Mesenchymal stem cell (in vitro differentiated cells and primary cell): ENCODE measurements at places on chromosomes 2 and 18.

DNA sequence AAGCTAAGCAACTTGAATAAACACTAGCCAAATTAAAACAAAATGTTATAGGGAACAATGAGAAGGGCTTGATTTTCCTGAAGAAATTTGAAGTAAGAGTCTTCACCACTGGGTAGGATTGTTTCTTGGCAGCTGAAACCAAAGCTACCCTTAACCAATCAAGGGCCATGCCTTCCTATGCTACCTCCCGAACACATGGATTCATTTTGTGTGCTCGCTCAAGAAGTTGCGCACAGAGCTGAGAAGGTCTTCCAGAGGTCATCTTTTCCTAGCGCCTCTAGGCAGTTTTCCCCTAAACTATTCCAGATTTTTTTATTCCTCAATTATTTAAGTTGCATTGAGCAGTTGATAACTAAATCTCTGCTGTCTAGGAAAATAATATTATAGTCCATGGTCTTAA, 264.6 kb downstream of the RBM43 start:
- DNase-seq: no peak

- DNase-seq: no peak
Measured at GRCh38 chr2:85419009-85419675, 628 bp downstream of the SH2D6 start.

- peak; percentile 56 for DNase-seq
Measured at GRCh38 chr2:196719110-196719872, 79.8 kb downstream of the CCDC150 start.

GRCh38 chr2:79861059-79861374, 348.2 kb downstream of the CTNNA2 start:
- DNase-seq: no peak

DNA sequence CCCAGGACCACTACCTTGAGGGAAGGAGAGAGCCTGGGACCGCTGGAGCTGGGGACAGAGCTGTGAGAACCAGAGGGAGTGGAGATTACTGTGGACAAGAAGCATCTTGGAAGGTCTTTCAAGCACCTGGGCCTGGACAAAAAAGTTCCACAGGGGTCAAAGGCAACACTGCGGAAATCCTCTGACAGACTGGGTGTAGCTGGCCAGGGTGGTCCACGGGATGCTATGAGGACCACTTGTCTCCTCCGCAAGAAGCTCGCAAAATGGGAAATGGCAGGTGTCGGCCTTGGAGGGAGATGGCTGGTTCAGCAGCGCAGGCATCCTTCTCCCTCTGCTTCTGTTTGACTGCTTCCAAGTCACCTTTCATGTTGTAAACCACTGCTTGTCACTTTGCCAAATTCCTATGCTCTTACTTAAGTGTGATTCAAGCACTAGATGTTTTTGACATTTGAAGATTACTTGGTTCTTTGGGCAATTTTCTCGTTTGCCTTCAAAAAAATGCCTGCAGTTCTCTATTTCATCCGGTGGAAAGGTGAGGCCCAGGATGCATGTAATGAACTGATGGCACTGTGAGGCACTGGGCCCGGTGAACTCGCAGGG, 27.7 kb downstream of the KLHL29 start:
- DNase-seq: peak; percentile 46

DNA sequence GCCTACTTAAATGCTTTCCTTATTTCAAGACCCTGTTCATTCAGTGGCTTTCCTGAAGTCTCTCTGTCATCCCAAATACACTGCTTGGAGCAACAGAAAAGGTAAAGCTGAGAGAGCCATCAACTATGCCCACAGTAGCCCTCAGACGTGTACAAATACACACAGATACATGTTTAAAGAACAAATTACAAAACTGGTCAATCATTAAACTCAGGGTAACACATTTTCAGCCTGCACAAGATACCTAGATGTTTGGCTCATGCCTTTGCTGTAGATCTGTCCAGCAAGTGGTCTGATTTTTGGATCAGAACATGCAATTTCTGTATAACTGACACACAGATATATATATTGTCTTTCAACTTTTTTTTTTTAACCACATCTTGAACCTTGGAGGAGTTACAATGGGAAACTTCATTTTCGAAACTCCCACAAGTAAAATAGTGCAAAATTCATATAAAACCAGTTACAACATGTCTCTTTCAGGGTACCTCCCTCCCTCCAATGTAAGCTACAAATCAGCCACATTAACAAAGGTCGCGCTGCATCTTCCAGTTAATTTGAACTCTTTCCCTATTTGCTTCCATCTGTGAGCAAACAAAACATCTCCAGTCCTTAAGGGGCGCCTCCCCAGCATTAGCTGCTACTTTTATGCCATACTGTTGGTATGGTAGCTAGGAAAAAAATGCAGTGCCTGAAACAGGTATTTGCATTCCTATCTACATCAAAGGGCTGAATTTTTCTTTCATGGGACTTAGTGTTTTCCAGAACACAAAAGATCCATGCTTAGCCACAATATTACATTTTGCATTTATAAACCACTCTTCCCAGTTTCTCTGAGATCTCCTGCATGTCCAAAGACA, 311.9 kb downstream of the NRXN1 start:
- no peak for DNase-seq

GRCh38 chr2:79294994-79295393, 135.4 kb upstream of the REG3A start:
- no peak for DNase-seq

DNA sequence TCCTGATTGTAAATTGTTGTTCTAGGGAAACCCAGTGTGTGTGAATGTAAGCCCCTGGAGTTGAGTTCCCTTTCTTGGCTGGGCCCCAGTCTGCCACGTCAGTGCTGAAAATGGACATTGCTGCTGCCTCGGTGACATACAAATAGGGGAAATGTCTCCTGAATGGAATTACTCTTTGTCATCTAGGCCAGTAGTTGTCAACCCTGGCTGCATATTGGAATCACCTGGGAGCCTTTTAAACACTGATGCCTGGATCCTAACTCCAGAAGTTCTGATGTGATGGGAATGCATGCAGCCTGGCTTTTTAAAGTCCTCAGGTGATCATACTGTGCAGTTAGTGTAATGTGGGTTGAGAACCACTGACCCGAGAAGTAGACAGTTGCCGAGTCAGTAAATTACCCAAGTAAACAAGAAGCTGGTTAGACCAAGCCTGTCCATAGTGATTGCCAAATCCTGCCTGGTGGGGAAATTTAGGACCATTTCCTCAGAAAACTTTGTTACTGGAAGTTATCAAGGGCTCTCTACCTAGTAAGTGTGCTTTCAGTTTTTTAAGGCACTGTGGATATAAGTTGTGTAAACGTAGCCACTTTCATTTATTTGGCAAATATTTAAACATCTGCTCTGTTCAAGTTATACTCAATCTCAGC, 27.6 kb upstream of the IL1R1 start:
- peak; percentile 62 for DNase-seq

DNA sequence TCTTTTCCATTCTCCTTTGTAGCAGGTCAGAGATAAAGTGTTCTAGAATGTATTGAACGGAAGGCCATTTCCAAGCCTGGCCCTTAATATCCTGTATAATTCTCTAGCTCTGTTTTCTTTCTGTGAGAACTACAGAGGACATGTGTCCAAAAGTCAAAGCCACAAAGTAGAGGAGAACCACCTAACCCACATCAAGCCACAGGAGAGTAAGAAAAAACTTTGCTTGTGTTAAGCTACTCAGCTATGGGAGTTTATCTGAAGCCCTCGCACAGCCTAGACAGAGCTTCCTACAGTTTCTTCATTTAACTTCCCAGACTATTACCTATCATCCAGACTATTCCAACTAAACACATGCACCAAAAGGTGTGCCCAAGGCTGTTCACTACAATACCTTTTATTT, 22.0 kb downstream of the ADAM17 start:
- DNase-seq: no peak

- DNase-seq: peak; percentile 35
Measured at GRCh38 chr18:50268022-50268747, 1.9 kb upstream of the CFAP53 start.

DNA sequence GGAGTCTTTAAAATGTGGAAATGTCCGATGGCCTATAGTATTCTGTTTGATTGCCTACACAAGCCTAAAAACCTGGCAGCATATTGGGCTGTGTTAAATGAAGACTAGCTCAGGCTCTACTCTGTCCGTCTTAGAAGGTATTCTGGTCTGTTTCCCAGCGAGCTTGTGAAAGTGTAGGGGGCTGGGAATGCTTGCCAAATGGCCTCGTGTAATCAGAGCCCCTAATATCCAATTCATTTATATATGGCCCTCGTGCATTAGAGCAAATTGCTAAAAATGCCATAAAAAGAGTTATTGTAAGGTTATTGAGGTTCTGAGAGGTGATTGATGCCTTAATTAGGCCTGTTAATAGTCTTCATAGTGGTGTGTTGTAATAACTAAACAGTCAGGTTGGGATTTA, 1500.4 kb downstream of the DPP10 start:
- no peak for DNase-seq

DNA sequence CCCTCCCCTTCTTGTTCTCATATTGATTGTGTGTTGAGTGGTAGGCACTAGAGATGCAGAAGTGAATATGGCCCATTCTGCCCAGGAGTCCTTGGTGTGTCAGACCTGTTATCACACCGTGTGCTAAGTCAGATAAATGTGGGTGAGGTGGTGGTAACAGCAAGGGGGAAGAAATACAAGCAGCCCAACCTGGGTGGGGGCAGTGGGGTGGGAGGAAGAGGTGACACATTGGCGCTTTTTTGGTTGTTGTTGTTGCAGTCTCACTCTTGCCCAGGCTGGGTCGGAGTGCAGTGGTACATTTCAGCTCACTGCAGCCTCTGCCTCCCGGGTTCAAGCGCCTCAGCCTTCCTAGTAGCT, 12.8 kb downstream of the B3GNT2 start:
- DNase-seq: no peak

DNA sequence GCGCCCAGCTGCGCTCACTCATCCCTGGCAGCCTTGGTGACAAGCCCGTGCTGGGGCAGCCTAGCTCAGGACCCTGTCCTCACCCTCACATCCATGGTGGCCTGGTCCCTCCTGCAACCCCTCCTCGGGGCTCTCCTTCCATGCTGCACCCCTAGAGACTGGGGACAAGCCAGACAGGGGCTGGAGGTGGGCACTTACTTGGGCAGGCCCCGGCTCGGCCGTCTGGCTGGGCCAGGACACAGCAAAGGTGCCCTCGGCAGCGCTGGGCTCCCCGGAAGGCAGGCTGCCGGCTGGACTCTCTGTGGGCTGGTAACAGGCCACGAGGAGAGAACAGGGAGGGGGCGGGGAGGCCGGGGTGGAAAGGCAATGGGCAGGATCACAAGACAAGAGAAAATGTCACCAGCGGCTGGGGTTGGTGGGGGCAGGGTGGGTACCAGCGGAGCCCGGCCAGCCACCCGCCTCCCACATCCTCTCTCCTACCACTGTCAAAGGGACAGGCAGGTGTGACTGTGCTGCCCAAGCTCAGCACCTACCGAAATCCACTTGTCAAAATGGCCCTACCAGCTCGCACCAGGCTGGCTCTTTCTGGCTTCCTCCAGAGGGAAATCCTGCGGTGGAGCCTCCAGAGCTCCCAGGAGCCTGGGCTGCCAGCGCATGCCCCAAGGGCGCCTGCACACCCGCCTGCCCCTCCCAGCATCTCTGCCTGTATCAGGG, 54.7 kb downstream of the BIN1 start:
- no peak for DNase-seq

GRCh38 chr2:160076914-160077313, 14.5 kb upstream of the PLA2R1 start:
- no peak for DNase-seq

GRCh38 chr2:241009601-241010530, 11.4 kb downstream of the SNED1 start:
- DNase-seq: peak; percentile 53

GRCh38 chr2:43075811-43076585, 150.4 kb downstream of the ZFP36L2 start:
- peak; percentile 81 for DNase-seq

GRCh38 chr2:207123335-207123744, 42.4 kb downstream of the KLF7 start:
- no peak for DNase-seq

DNA sequence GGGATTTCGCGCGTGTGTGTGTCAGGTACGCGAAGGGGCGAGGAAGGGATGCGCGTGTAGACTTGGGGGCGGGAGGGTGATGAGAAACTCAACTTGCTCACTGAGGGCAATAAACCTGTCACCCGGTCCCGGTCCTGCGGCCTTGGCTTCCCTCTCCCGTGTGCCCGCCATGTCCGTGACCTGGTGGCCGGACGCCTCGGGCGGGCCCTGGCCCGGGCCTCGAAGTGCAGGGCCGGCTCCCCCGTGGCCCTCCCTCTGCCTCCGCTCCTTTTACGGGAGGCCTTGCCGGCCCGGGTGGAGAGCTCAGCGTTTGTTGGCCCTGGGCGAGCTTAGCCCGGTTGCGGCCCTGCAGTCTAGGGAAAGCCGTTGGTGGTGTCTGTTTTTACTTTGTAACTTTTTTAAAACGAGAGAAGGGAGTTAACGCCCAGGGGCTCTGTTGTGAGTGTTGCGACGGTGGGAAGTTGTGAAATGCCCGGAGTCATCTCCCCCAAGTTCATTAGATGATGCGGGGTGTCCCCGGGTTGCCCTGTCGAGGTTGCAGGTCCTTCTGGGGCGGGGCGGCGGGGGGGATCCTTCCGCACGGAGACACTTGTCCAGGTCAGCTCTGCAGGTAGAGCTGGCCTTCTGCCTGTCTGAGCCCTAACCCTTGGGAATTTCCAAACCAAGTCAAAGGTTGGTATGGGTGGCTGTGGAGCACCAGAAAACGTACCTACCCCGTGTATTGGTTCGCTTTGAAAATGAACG, 883 bp downstream of the SMCHD1 start:
- DNase-seq: peak; percentile 59

GRCh38 chr2:69076601-69077000, 63.6 kb downstream of the ANTXR1 start:
- DNase-seq: no peak
